ENCODE measurements at places on chromosomes 13 and 19. TPM values are rescaled to one million over a fixed set of nuclear protein-coding genes. Genes with fewer than 3 reads are reported as not detected.

- DNase-seq: peak; percentile 40
These were observed 495 bp downstream of the DCLK1 start for GRCh38 chr13:36130552-36131221.

GRCh38 chr19:56147307-56147706 lies 6.2 kb downstream of the ZNF444 start:
- no peak for DNase-seq

DNA sequence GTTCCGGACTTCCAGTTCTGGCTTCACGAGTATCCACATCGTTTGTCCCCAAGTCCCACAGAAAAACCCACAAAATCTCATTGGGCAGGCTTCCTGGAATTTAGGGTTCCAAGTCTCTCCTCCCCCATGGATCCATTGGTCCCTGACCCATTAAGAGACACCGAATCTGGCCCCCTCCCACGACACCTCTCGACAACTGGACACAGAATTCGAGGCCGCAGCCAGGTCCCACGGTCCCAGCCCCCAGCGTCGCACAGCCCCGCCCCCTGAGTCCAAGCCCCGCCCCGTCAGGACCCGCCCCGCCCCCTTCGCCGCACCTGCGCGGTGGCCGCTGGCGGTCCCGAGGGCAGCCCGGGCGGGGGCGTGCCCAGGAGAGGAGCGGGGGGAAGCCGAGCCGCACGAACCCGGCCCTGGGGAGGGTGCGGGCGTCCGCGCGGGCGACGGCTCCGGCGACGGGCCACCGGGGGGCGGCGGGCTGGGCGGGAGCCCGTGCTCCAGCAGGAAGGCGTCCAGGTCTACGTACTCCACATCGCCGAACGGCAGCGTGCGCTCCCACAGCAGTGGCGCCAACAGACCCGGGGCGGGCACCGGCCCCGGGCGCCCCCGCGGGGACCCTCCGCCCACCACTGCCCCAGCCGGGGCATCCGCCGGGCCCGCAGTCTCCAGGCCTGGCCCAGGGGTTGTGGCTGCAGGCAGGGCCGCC lies 1.8 kb downstream of the DBP start:
- peak; percentile 78 for DNase-seq

DNA sequence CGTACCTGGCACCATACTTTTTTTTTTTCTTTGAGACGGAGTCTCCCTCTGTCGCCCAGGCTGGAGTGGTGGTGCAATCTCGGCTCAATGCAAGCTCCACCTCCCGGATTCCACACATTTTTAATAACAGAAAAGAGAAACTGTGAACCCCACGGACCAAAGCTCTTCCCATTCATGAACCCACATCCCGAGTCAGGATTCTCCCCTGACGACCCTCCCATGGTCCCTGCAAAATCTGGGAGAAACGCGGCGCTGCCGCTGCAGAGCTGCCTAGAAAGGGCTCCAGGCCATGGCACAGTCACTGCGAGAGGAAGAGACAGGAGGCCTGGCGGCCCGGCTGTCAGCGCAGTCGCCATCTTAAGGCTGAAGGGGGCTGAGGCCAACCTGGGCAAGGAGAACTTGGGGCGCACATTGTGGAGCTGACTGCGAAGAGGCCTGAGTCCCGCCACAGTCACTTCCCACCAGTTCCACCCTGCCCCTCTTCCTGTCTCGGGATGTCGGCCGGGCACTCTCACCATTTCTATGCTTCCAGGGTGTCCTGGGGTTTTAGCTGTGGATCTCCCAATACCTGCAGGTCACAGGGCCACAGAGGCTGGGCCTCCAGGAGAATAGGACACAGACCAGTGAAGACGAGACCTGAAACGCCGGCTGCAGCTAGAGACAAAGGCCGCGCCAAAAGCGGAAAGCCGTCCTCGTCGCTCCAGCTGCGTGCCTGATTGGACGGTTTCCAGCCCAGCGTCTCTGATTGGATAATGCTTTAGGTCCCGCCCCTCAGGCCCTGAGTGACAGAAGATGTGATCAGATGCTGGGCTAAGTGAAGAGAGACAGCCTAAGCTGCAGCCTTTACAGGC lies 71.0 kb downstream of the ZNF486 start:
- peak; percentile 93 for DNase-seq

GRCh38 chr19:33811736-33812387 lies 15.2 kb downstream of the KCTD15 start:
- DNase-seq: no peak

GRCh38 chr13:113890774-113891480 lies 27.1 kb upstream of the GAS6 start:
- DNase-seq: no peak

DNA sequence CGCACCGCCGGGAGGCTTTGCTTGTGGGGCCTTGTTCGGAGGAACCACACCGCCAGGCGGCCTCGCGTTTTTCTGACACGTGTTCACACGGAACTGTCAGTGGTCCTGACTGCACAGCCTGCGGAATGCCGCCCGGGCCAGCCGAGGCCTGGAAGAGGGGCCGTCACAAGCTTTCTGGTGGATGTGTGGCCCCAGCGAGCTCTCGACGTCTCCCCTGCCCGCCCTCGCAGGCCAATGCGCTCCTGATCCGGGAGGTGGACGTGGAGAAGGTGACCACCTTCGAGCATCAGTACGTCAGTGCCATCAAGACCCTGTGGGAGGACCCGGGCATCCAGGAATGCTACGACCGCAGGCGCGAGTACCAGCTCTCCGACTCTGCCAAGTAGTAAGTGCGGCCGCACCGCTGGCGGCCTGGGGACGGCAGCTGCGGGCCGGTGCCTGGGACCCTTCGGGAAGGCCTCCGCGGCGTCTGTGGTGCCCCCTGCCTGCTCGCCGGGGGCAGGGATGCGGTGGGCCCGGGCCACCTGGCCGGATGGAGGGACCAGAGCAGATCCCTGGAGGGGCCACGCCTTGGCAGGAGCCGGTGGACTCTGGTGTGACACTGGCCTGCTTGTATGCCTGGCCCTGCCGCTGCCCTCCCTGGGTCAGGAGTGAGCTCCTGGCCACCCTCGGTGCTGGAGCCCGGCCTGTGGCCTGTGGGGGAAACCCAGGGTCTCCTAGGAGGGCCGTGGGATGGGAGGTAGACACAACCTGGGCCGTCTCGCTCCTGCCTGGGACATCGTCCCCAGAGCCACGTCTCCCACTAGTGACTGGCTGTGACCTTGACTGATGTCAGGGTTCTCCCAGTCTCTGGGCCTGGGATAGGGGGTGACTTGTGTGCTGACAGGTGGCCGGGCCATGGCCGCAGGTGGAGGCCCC lies 19.2 kb downstream of the GNA11 start:
- DNase-seq: no peak

DNA sequence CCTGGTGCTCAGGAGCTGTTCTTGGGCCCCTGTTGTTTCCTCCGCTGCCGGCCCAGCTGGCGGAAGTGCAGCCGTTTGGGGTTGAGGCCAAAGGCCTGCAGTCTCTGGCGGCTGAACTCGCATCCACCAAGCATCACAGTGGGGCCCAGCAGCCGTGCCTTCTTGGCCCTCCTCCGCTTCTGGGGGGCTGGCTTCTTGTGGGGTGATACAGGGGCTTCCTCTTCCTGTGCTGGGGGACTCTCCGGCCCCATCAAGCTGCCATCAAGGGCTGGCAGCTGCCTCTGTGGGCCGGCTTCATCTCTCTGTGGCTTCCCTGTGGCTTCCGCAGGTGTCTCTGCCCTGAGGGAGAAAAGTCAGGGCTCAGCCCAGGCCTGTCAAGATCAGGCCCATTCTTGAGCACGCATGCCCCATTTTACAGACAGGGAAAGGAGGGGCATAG lies 10.3 kb downstream of the ATG4D start:
- DNase-seq: no peak

DNA sequence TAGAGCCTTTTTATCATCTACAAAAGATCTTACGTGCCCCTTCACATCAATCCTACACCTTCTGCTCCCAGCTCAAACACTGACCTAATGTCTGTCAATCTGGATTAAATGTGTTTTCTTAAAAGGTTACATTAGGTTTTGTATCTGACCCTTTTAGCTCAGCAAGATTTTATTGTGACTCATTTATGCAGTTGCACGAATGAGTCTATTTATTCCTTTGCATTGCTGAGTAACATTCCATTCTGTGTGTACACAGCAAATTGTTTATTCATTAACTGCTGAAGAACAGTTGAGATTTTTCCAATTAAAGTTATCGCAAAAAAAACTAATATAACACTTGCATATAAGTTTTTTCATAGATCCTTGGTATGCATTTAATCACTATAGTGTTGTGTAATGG lies 253.9 kb upstream of the GPC6 start:
- DNase-seq: no peak

DNA sequence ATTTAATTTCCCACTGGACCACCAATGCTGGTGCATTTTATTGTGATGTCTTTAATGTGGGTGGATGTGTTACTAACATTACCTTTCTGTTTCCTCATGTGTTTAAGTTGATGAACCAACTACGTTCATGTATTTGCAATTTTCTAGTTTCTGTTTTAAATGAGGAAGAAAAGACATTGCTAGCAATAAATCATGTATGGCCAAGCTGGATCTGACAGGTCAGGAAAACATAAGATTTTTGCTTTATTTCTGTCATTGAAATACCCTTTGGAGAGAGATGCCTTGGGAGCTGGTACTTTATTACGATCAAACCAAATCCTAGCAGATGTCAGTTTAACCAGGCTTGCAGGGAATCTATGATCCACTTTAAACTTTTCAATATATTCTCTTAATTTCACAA lies 553.2 kb downstream of the RFC3 start:
- DNase-seq: no peak

DNA sequence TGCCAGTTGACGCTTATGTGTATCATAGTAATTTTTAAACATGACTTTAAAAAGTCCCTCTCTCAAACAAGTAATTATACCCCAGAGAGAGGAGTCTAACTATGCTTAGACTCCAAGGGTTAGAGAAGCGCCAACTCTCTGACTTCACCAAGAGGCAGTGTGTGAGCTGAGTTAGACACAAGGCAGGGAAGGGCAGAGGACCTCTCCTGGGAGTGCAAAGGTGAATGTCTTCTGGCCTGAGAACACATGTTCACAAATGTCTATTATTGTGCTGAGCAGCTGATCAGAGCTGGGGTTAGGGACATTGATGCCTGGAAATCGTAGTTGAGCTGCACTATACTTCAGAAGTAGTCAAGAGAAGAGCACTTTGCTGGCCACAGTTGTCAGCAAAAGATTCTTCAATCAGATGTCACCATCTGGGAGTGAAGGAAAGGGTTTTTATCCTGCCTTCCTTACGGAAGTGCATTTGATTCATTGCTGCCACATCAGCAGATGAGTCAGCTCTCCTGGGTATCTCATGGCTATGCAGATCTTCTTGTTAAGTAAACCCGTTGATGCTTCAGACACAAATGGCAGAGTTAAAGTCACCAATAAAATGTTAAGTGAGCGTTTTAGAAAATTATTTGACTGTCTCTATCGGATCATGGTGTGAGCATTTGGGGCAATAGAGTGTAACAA lies 283.2 kb upstream of the ARGLU1 start:
- DNase-seq: no peak

DNA sequence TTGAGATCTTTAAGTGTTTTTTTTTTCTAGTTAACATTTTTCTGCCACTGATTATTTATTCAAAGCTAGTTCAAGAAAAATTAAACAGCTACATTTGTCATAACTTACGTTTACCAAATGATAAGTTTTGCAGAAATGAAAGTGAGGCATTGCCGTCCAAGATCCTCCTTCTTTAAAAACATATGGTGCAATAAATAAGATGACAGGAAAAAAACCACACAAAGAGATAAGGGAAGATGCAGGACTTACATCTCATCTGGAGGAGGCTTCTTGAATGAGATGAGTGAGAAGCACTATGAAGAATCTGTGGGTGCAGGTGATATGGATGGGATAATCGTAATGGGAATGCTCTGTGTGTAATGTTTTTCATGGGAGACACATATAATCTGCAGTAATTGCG lies 12.4 kb downstream of the TNFSF13B start:
- DNase-seq: no peak

DNA sequence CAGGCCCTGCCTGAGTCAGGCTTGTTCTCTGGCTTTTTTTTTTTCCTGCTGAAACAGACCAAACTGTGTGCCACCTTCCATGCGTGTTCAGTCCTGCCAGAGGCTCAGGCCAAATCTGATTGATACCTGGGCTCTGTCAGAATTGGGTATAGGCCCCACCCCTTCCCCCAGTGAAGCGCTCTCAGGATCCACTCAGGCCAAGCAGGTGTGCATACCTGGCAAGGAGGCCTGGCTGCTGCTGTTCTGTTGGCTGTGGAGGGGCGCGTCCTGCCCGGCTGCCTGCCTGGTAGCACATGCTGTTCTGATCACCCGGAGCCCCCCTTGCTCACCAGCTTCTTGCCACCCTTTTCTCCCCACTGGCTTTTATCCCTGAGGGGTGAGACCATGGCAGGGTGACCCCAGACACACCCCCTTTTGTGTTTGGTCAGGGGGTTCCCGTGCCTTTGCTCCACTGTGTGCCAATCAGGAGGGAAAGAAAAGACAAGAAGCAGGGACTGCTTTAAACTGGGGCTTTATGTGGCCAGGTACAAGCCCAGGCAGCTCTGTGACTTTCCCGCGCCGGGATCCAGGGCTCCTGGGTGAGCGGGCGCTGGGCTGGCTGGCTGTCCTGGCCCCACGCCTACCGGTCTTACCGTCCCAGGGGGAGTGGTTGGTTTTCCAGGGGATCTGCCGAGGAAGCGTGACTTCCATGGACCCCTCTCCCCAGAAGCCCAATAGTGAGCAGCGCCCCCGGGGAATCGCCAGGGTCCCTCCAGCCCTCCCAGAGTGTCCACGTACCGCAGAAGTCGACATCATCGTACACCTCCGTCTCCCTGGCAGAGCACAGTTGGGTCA lies 12.7 kb downstream of the PRAM1 start:
- DNase-seq: no peak

- DNase-seq: no peak
These were observed 214.3 kb downstream of the FOXO1 start for GRCh38 chr13:40452038-40452666.

DNA sequence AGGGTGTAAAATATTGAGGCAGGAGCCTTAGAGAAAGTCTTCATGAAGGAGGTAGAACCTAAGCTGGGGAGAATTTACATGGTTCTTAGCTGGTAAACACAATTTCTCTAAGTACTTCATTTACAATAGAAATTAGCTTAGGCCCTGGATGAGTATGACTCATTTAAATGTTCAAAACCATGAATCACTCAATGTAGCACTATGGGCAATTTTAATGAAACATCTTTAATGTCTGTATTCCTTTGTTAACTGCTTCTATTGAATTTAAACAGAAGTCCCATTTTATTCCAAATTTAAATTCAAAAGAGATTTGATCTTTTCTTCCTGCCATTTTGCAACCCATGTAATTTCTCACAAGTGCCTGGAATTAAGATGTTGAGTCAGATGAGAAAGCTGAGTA lies 252.1 kb downstream of the RFC3 start:
- no peak for DNase-seq

FGF22 gene
- 0.44 TPM for polyA plus RNA-seq

TEX29 gene
- 0.22 TPM for polyA plus RNA-seq

S1PR4 gene
- 1.5 TPM for polyA plus RNA-seq

ERICH6B gene
- polyA plus RNA-seq: not detected

DAND5 gene
- polyA plus RNA-seq: 0.71 TPM

DACH1 gene
- 1.2 TPM for polyA plus RNA-seq

PPP5C gene
- polyA plus RNA-seq: 51.6 TPM

ZNF433 gene
- polyA plus RNA-seq: 2.4 TPM

FBL gene
- 192 TPM for polyA plus RNA-seq

KL gene
- 0.97 TPM for polyA plus RNA-seq

ZNF432 gene
- 3.8 TPM for polyA plus RNA-seq

KLK2 gene
- polyA plus RNA-seq: not detected

SIGLEC14 gene
- 0.37 TPM for polyA plus RNA-seq

APLP1 gene
- 2.7 TPM for polyA plus RNA-seq

MYO1F gene
- 7.7 TPM for polyA plus RNA-seq

SYCN gene
- not detected for polyA plus RNA-seq

PLEKHF1 gene
- polyA plus RNA-seq: 38.8 TPM

CAB39L gene
- 9.7 TPM for polyA plus RNA-seq

CD37 gene
- 2.3 TPM for polyA plus RNA-seq

SLAIN1 gene
- polyA plus RNA-seq: 3.7 TPM
